ENCODE measurements at places on chromosomes 16 and 17.

DNA sequence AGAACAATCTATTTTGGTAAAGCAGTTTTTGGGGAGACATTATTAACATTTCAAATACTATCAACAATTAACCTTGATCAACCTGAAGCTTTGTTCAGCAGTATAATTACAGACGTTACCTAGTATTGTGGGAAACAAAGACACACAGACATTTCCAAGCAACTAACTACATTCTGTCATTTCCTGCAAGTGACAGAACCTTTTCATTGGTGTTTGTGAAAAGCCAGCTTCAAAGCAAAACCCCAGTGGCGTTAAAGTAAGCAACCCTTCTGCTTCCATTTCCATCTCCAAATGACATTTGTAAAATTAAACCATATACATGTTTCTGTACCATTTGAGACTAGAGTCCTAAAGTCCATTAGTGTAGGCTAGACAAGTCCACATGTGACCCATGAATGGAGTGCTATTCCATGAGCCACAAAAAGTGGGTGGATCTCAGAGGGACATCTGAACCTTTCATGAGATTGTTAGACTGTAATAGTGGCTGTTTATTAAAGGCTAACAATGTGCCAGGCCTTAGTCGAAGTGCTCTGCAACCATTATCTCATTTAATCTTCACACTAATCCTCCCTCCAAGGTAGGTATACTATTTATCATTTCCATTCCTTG lies 101.2 kb downstream of the SSH2 start:
- no peak for DNase-seq

GRCh38 chr16:27892879-27893278 lies 170.6 kb downstream of the GSG1L start:
- no peak for DNase-seq

DNA sequence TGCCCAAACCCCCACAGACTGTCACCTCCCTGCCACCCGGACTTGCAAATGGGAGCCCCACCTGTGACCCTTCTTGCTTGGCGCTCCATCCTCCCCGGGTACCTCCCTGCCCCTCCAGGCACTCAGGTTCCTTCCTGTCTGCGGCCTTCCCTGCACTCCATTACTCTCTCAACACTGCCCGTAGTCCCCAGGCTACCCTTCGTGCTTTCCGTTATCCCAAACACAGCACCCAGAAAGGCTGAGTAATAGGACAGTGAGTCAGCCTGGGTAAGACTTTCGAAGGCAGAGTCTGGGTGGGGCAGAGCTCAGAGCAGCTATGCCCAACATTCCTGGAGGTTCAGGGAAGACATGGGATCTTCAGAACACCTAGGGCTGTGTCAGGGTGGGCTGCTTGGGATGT lies 16.6 kb upstream of the C16orf74 start:
- no peak for DNase-seq

GRCh38 chr17:66988069-66988798 lies 23.7 kb downstream of the CACNG4 start:
- no peak for DNase-seq
